ENCODE measurements at places on chromosomes 6 and 20. TPM values are rescaled to one million over a fixed set of nuclear protein-coding genes. Genes with fewer than 3 reads are reported as not detected.

Gene PPP1R16B
- 0.51 TPM for total RNA-seq

Gene HLA-DRA
- 98.5 TPM for total RNA-seq

Gene ANKEF1
- 0.62 TPM for total RNA-seq

Gene DBNDD2
- 134 TPM for total RNA-seq

Gene TRIM15
- not detected for total RNA-seq

DNA sequence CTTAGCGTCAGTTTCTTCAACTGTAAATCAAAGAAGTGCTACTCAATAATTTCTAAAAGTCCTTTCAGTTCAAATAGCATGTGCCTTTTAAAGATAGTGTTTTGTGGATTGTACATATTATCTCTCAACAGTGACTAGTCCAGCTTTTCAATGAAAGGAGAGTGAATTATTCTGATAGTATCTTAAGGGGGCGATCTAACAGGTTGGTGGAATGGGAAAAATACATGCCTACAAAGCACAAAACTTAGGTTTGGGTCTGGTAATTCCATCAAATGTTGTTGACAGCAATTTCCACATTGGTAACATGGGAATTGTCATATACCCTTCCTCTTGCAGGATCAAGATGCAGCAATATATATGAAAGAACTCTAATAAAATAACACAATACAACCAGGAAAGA, 50.1 kb upstream of the HDGFL1 start:
- no peak for DNase-seq

GRCh38 chr6:34672657-34673043, 23.9 kb downstream of the ILRUN start:
- DNase-seq: no peak

DNA sequence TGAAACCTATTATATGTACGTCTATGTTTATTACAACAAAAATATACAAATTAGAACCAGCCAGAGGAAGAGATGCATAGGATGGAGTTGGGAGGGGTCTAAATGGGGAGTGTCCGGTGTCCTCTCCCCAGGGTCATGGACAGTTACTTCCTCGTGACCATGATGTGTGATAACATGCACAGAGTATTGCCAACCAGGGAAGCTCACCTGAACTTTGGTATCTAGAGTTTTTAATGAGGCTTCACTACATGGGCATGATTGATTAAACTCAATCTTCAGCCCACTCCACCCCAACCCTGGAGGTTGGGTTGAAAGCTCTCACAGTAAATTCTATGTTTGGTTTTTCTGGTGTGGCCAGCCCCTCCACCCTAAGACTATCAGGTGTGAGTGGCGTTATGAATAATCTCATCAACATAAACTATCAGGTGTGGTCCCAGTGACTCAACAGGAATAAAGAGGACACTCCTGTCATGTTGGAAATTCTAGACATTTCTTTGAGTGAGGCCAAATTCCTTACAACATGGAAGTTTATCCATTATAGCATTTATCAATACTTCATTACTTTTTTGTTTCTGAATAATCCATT, 36.4 kb upstream of the FKBP1A start:
- no peak for DNase-seq

GRCh38 chr20:49582413-49583334, 14.7 kb upstream of the PTGIS start:
- DNase-seq: no peak
